ENCODE measurements at places on chromosomes 5 and 9.

- DNase-seq, result no peak
Observed at GRCh38 chr5:6867712-6868111, 154.5 kb downstream of the TENT4A start.

DNA sequence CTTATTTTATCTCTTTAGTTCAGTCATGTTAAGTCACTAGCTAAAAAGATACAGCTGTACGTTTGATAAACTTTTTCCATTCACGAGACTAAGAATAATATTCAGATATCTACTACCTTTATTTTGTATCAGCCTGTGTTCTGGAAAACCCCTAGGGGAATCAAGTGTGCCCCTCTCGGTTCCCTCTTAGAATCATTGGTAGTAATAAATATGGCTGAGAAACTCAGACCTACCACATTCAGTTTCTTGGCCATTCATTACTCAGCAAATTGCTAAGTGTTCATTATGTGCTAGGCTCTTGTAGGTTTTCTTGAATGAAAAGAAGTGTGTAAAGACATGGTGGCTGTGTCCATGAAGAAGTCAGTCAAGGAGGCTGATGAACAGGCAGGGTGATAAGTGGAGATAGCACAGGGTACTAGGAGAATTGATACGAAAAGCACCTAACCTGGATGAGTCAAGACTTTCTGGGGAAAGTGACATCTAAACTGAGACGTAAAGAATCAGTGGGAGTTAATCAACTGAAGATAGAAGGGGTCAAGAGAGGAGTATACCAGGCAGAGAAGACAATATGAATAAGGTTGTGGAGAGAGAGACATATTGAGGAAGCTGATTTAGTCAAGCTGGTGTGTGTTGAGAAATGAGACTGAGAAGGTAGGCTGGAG, 86.2 kb downstream of the CSNK1G3 start:
- DNase-seq, result no peak

GRCh38 chr5:179152144-179152895, 92.1 kb downstream of the ZNF354C start:
- no peak for DNase-seq

- DNase-seq, result no peak
Observed at GRCh38 chr5:59140133-59140532, 557.3 kb downstream of the RAB3C start.

GRCh38 chr9:7287986-7288385, 511.6 kb downstream of the DMAC1 start:
- DNase-seq, result no peak

- DNase-seq, result no peak
Observed at GRCh38 chr5:88716101-88716500, 166.9 kb downstream of the MEF2C start.

DNA sequence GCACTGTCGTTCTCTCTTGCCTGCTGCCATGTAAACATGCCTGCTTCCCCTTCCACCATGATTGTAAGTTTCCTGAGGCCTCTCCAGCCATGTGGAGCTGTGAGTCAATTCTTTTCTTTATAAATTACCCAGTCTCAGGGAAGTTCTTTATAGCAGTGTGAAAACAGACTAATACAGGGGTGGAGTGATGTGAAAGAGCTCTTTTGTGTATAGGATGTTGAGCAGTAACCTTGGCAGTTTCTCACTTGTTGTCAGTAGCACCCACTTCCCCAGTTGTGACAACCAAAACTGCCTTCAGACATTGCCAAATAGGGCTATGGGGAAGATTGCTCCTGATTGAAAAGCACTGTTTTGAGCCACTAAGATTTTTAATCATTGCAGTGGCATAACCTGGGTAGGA, 552.2 kb upstream of the ZNF462 start:
- no peak for DNase-seq

GRCh38 chr5:177388521-177389052, 4.4 kb downstream of the SLC34A1 start:
- no peak for DNase-seq

GRCh38 chr5:3394891-3395599, 200.6 kb upstream of the IRX1 start:
- DNase-seq, result no peak

- DNase-seq, result no peak
Observed at GRCh38 chr5:141369994-141370848, at the start of gene PCDHGB3. TSS of gene PCDHGB3 (plus strand) at chr5:141370242. CDS start at chr5:141370395, 153 bp downstream.

GRCh38 chr9:137772281-137772873, 105.2 kb upstream of the CACNA1B start:
- DNase-seq, result peak; percentile 26

GRCh38 chr9:32360983-32361673, 23.3 kb upstream of the ACO1 start:
- no peak for DNase-seq

GRCh38 chr5:138955013-138955660, 80.0 kb upstream of the LRRTM2 start:
- no peak for DNase-seq

GRCh38 chr5:12704955-12705354, 800.7 kb upstream of the CTNND2 start:
- DNase-seq, result no peak

Measured in endothelial cell (in vitro differentiated cells).